AML-193 (cell line): ENCODE measurements at places on chromosomes 6 and 20.

GRCh38 chr6:111808493-111808892, 64.8 kb downstream of the FYN start:
- DNase-seq: no peak

GRCh38 chr6:67467341-67467740, 1167.7 kb upstream of the ADGRB3 start:
- no peak for DNase-seq

DNA sequence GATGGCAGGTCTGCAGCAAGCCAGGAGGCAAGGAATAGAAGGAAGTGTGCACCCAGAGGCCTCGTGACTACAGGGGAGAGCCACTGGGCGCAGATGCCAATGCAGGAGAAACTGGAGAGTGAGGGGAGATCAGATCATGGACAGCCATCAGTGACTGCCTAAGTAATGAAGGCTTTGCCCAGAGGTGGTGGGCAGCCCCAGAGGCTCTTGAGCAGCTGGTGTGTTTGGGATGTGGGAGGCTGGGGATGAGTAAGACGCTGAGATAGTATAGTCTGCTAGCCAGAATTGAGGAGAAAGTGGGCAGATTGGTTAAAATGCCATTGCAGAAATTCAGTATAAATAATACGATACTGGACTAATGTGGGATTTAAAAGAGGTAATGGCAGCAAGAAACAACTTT, 111.9 kb downstream of the MAP3K4 start:
- no peak for DNase-seq

DNA sequence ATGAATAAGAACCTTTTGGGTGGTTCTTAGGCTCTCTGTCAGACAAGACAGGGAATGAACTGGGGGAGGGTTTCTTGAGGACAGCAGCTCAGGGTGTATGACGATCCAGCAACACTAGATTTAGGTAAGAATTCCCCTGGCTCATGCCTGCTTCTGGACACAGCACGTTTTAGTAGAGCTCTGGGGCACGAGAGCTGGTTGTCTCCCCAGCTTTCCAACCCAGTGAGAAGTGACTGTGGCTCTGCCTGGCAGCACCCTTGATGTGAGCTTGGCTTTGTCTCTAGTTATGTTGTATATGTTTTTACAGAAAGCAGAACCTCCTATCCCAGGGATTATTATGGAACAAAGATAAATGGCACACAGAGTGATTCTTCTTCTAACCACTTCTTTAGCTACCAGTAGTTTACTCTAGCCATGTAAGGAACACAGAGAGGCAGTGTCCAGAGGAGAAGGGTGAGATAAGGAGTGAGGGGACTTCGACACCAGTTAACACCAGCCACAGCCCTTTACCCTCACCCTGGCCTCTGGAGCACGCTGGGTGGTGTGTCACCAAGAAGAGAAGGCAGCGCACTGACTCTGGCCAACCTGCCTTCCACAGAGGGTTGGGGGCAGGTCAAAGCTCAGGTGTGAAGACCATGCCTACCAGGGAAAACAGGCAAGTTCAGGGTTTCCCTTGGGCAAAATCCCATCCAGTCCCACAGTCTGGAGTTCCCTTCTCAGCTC, 3.9 kb downstream of the APOBEC2 start:
- DNase-seq: no peak
